ENCODE measurements at places on chromosomes 2 and 18.

DNA sequence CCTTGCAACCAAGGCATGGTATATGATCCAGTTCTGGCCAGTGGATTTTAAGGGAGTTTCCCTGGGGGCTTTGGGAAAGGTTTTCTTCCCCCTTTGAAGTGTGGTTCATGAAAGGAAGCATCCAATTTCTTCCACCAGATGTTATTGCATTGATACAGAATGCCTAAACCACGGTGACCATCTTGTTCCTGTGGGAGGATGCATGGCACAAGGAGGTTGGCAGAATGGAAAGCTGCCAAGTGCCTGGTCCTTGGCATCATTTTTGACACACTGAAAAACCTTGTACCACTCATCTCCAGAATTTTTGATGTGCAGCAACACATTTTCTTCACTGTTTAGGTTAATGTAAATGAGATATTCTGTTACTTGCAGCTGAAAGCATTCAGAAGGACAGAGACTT lies 55.2 kb upstream of the CXCR4 start:
- DNase-seq = no peak

DNA sequence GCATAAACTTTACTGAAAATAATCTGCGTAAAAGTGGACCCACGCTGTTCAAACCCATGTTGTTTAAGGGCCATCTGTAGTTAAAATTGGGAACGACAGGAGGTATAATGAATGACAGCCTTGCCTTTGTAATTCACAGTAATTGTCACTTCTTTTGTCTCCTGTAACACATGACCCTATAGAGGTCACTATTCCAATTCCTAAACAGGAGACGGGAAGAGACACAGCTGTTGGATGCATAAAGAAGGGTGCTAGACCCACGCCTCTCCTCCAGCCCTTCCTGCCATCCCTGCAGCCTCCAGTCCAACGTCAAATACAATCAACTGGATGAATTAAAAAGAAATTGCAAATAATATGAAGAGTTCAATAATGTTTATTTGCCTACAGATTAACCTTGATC lies 63.1 kb upstream of the NFATC1 start:
- DNase-seq = no peak

DNA sequence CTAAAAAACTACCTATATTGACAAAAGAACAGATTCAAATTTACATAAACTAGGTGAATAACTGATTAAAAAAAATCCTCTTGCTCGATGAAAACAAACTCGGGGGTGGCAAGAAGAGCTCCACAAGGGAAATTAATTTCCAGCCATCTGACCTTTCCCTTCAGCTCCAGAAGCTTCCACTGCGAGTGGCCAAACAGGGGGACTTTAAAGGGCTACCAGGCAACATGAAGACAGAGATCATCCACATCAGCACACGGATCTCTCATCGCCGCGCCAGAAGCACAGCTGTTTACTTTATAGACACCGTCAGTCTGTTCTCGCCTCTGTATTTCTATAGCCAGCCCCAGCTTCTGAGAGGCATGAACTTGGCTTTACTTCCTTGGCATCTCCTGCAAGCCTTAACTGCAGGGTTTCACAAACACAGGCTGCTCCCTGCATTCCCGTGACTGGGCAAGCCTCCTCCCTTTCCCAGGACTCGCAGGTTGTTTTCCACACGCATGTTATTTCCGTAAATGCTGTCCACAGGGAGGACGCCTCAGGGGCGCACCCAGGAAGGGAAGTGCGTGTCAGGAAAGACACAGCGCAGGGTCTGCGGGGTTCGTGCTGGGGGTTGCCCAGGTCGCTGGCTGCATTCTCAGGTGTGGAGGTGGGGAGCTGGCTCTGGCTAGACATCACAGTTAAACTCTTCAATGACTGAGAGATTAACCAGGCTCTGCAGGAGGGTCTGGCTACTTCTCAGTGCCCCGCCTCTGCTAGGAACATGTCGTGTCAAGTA lies 85.0 kb downstream of the USP40 start:
- no peak for DNase-seq

- peak; percentile 83 for DNase-seq
Observed at GRCh38 chr18:3016585-3017297, 3.8 kb upstream of the LPIN2 start.

GRCh38 chr2:10538224-10538894 lies 90.2 kb upstream of the ODC1 start:
- DNase-seq = no peak

GRCh38 chr18:55455938-55456337 lies 132.1 kb downstream of the TCF4 start:
- no peak for DNase-seq

- peak; percentile 74 for DNase-seq
Observed at GRCh38 chr18:79951545-79952455, at the start of gene SLC66A2. Gene SLC66A2, minus strand, starts transcription at chr18:79951653. Its CDS starts 727 bp downstream, at chr18:79950926.

DNA sequence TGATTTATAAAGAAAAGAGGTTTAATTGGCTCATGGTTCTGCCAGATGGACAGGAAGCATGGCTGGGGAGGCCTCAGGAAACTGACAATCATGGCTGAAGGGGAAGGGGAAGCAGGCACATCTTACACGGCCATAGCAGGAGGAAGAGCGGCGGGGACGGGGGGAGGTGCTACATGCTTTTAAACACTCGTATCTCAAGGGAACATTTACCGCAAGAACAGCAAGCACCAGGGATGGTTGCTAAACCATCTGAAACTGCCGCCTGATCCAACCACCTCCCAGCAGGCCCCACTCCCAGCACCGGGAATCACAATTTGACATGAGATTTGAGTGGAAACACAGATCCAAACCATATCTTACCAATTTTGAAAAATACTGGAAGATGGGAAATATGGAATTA lies 362.8 kb downstream of the FBXO15 start:
- DNase-seq = no peak

DNA sequence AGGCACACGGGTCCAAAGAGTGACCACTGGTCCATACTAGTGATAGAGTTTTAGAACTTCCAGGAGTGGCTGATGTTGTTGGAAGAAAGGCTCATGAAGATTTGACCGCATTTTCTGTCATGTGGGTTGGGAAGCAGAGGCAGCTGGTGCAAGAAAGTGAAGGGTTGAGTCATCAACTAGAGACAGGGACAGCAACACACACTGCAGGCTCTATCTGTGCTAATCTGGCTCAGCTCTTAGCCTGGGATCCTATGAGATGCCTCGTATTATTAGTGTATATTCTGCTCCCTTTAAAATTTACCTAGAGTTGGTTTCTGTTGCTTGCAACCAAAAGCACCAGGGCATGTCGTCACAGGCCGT lies 2.5 kb upstream of the SH3RF3 start:
- DNase-seq = no peak

- DNase-seq = no peak
Observed at GRCh38 chr18:49023938-49024803, 73.4 kb upstream of the SMAD7 start.

DNA sequence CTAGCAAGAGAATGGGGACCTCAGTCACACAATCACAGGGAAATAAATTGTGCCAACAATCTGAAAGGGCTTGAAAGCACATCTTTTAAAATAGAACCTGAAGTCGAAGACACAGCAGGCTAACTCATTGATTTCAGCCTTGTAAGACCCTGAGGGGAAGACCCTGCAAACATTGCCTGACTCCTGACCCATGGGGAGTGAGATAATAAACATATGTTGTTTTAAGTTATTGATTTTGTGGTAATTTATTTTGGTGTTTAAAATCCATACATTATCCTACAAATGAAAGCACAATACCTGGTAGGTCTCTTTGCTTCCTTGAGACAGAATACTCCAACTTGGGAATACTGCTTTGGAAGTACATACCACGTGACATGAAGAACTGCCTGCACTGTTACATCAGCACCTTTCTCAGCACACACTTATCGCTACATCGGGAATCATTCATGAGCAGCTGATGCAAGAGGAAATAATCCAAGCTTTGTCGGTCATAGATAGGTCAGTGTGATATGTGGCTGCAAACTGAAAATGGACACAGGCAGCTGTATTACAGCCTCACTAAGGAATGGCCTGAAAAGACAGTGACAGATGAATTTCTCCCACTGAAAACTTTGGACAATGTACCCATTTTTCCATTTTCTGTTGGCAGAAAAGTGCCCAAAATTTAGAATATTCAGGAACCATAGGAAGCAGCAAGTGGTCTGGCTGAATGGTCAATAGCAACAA lies 494.5 kb upstream of the MAP2 start:
- no peak for DNase-seq

DNA sequence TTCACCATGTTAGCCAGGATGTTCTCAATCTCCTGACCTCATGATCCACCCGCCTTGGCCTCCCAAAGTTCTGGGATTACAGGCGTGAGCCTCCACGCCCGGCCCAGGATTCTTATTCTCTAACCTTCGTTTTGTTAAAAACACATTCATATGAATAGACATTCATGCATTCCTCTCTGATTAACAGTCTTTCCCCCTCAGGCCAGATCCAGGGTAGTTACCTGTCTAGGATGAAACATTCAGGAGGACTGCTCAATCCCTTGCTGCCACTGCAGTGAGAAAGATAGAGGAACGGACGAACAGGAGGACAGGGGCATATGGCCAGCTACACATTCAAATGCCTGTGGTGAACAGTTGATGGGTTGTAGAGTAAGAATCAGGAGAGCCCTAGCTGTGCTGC lies 39.6 kb upstream of the EPC2 start:
- no peak for DNase-seq

GRCh38 chr18:7904529-7904928 lies 337.4 kb downstream of the PTPRM start:
- no peak for DNase-seq

- DNase-seq = no peak
Observed at GRCh38 chr2:99569386-99569785, 79.6 kb upstream of the REV1 start.

DNA sequence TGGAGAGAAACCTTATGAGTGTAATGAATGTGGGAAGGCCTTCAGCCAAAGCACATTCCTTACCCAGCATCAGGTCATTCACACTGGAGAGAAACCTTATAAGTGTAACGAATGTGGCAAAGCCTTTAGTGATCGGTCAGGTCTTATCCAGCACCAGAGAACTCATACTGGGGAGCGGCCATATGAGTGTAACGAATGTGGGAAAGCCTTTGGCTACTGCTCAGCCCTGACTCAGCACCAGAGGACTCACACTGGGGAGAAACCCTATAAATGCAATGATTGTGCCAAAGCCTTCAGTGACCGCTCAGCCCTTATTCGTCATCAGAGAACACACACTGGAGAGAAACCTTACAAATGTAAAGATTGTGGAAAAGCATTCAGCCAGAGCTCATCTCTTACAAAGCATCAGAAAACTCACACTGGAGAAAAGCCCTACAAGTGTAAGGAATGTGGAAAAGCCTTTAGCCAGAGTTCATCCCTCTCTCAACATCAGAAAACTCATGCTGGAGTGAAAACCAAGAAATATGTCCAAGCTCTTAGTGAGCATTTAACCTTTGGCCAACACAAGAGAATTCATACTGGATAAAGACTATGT lies 7.8 kb downstream of the ZNF892 start:
- no peak for DNase-seq

DNA sequence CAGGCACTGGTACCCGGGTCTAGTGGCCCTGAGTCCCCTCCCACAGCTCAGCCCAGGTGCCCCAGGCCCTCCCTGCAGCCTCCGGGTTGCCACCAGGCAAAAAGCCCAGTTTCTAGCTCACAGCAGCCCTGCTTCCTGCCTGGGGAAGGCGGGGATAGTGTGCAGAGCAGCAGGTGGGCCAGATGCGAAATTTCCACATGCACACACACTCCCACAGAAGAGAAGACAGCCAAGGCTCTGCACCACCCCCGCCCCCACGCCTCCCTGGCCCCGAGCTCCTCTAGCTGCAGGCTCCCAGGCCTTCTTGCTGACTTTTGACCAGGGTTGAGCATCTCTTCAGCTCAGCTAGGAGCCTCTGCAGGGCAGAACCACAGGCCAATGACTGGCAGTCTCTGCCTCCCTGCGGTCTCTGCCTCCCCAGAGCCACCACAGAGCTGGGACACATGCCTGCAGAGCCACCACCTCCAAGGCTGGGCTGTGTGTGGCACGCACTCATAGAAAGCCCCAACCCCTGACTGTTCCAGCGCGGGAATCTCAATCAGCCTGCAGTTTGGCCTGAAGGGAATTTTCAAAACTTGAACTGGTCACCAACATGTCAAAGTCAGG lies 7.2 kb downstream of the SLC66A2 start:
- no peak for DNase-seq

GRCh38 chr2:8102470-8102869 lies 579.4 kb upstream of the ID2 start:
- no peak for DNase-seq

- no peak for DNase-seq
Observed at GRCh38 chr18:22658318-22658717, 240.6 kb upstream of the CTAGE1 start.

- peak; percentile 87 for DNase-seq
Observed at GRCh38 chr2:230793572-230794359, 71.0 kb upstream of the ITM2C start.

- DNase-seq = no peak
Observed at GRCh38 chr2:39490586-39490985, 53.5 kb upstream of the MAP4K3 start.

GRCh38 chr2:74876081-74876886 lies 42.4 kb downstream of the HK2 start:
- DNase-seq = peak; percentile 78

- no peak for DNase-seq
Observed at GRCh38 chr2:174245065-174245464, 3.3 kb downstream of the OLA1 start.

DNA sequence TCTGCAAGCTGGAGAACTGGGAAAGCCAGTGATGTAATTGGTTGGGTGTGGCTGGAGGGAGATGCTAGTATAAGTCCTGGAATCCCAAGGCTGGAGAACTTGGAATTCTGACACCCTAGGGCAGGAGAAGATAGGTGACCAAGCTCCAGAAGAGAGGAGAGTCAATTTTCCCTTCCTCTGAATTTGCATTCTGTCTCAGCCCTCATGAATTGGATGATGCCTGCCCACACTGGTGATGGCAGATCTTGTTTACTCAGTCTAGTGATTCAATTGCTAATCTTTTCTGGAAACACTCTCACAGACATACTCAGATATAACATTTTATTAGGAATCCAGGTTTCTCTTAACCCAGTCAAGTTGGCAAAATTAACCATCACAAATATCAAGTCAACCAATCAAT lies 287.2 kb downstream of the RDH14 start:
- no peak for DNase-seq

DNA sequence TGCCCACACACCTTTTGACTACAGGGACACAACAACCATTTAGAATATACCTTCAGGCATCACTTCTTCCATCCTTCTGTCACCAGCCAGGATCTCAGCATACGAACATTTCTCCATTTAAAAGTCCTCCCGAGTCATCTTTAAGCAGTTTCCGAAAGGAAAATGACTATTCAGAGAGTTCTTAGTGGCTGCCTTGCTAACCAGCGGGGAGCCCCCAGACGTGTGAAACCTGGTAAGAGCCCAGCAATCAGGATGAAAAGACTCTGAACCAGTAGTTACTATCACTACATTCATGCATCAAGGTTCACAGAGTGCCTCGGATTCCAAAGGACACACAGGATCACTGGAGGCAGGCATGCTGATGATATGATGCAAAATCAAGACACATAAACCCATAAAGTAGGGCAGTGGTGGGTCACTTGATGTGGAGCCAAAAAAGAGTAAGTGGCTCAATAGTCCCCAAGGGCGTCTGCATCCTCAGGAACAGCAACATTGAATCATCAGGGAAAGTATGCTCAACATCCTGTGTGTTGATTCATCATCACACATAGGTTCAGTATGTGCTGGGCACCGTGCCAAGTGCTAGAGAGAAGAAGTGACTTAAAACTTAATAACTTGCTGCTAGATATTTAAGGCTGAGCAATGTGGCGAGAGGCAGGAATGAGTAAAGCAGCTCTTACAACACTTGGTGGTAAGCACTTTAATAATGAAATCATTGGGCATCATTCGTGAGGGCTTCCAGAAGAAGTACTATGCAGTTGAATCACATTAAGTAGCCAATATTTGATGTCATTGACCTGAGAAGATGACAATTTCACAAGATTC lies 4.4 kb downstream of the CCL20 start:
- DNase-seq = peak; percentile 28

GRCh38 chr2:101300836-101301235 lies 7.7 kb downstream of the RNF149 start:
- DNase-seq = no peak

Data from pons (tissue), 1 donor.